ENCODE measurements at places on chromosomes 5 and 9. TPM values are rescaled to one million over a fixed set of nuclear protein-coding genes. Genes with fewer than 3 reads are reported as not detected.

OLFM1 gene
- total RNA-seq, result 1.2 TPM

HCN1 gene
- not detected for total RNA-seq

ZFP2 gene
- total RNA-seq, result 1.6 TPM

- DNase-seq, result no peak
Observed at GRCh38 chr9:27701587-27701986, 128.3 kb upstream of the C9orf72 start.

MUSK gene
- not detected for total RNA-seq

Data from chondrocyte (in vitro differentiated cells).